ENCODE measurements at places on chromosomes 3 and 15. TPM values are rescaled to one million over a fixed set of nuclear protein-coding genes. Genes with fewer than 3 reads are reported as not detected.

The MINDY4B gene
- not detected for total RNA-seq

The ROPN1B gene
- total RNA-seq, result not detected

The FOXB1 gene
- not detected for total RNA-seq

The HDAC11 gene
- 10.5 TPM for total RNA-seq

The CIP2A gene
- total RNA-seq, result 11.5 TPM

The IMPG2 gene
- total RNA-seq, result 0.09 TPM

The TMC3 gene
- not detected for total RNA-seq

The OR5K2 gene
- total RNA-seq, result not detected

The EAF2 gene
- 2.5 TPM for total RNA-seq

The DUOX1 gene
- 87.5 TPM for total RNA-seq

The ATP8B4 gene
- 2.0 TPM for total RNA-seq

The PIF1 gene
- total RNA-seq, result 5.5 TPM

The RTP4 gene
- 1.5 TPM for total RNA-seq

The GRK7 gene
- total RNA-seq, result not detected

The DPPA4 gene
- not detected for total RNA-seq

The ECE2 gene
- total RNA-seq, result not detected

The RFTN1 gene
- 5.7 TPM for total RNA-seq

The PRTG gene
- 0.04 TPM for total RNA-seq

The TTC21A gene
- total RNA-seq, result 1.6 TPM

The TMEM115 gene
- total RNA-seq, result 24.2 TPM

The DGKG gene
- 2.7 TPM for total RNA-seq

The FBXW12 gene
- not detected for total RNA-seq

The CA12 gene
- 141 TPM for total RNA-seq

The KLHL6 gene
- total RNA-seq, result 2.7 TPM

The SLC22A13 gene
- 0.76 TPM for total RNA-seq

The GPR62 gene
- total RNA-seq, result not detected

The PRRT3 gene
- total RNA-seq, result 1.3 TPM

The KLF15 gene
- total RNA-seq, result 1.9 TPM

The SPINT1 gene
- total RNA-seq, result 250 TPM

The A4GNT gene
- total RNA-seq, result not detected

The EFHB gene
- not detected for total RNA-seq

The CYP8B1 gene
- total RNA-seq, result not detected
